Sigmoid colon (tissue), 7 donors: ENCODE measurements at places on chromosomes 2 and 18. TPM values are rescaled to one million over a fixed set of nuclear protein-coding genes. Genes with fewer than 3 reads are reported as not detected.
A peak's percentile ranks its signal among the peaks of the same experiment; 100 is the strongest.

The RAB27B gene
- 2.5 TPM for polyA plus RNA-seq

GRCh38 chr2:53253244-53253643, 514.4 kb upstream of the CHAC2 start:
- DNase-seq = no peak

DNA sequence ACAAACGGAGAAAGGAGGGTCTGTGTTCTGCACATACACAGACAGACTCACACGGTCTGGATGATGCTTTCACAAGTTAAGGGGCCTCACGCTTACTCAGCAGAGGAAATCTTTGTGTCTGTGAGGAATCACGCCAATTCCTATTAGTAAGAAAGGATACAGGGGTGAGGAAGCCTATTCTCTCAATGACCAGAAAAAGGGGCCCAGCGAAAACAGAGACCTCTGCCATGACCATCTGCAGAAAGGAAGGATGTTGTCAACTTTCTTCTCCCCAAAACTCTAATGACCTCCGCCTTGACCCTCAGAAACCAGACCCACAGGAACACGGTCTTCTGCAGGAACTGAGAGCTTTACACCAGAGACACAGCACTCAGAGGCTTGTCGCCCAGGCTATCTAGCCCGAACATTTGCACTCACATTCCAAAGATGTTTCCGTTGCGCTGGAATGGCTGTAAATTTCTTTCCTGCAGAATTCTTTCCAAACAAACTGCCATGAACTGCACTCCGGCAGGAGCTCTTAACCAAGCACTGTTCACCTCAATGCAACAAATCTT, 186.3 kb downstream of the TCF4 start:
- DNase-seq = peak; percentile 72

The SLC11A1 gene
- 1.6 TPM for polyA plus RNA-seq

- no peak for DNase-seq
Measured at GRCh38 chr2:138018866-138019688, 54.8 kb downstream of the HNMT start.

DNA sequence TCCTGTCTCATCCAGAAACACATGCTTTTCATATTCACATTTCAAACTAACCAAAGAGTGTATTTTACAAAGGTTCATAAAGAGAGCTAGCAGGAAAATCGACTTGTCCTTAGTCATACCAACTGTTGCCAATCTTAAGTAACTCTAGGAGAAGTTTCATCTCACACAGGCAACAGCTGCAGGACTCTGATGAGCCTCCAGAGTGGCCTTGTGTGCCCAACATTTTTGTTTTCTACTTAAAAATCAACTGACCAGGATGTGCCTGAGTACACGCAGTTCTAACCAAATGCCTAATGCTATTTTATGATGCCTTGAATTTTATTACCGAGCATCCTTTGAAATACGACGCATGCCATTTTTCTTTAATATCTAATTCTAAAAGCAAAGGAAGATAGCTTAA, 595.9 kb upstream of the LRRTM4 start:
- DNase-seq = no peak

The ALLC gene
- polyA plus RNA-seq = not detected

DNA sequence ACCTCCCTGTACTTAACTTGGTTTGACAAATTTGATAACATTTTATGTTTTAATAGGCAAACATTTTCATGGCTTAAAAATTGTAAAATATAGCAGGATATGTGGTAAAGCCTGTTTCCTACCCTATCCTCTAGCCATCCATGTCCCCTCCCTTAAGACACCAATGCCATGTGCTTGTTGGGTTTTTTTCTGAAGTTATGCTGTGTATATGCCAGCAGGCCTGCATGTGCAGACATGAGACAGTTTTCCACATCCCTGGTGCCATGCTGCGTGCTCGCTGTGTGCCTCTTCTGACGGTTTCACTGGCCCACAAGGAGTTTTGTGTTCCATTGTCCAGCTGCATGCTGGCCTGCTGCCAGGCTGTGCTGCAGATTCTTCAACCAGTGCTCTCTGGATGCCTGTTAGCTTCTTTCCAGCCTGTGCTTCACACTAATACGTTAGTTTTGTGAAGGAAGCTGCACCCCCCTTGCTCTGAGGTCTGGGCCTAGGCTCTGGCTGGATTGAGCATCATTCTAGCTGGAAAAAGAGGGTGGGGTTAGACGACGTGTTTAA, 16.9 kb downstream of the INPP4A start:
- DNase-seq = peak; percentile 69

The PIEZO2 gene
- 1.4 TPM for polyA plus RNA-seq

DNA sequence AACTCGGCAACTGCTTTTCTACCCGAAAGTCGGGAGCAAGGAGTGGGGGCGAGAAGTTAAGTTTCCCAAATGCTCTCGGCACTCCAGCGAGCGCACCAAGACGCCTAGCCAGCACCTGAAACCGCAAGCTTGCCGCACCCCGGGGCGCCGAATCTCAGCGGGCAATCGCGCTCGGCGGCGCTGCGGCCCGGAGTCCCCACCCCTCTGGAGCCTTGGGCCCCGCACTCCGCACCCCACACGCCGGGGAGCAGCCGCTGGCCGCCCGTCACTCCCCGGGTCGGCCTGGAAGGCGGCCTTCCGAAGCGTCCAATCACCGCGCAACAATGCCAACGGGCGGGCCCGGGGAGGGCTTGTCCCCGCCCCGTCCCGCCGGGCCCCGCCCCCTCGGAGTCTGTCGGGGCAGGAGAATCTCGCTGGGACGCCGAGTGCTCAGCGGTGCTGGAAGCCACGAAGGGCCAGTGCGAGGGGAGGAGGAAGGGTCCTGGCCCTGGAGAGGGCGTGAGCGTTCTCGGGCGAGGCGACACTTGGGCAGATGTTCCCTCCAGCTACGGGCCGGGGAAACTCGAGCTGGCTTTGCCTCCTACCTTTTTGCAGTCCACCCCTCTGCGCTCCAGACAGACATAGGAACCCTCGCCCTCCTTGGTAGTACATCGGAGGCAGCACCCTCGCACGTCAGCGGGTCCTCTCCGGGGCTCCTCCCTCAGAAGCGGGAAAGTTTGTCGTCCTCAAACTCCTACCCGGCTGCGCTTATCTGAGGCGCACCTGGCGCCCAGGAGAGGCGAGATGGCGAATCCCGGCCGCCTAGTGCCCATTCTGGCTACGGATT, 1.1 kb upstream of the ZBTB7C start:
- peak; percentile 94 for DNase-seq

GRCh38 chr2:101909760-101910159, 82.0 kb upstream of the IL1R2 start:
- no peak for DNase-seq

GRCh38 chr2:72003796-72004195, 143.9 kb downstream of the CYP26B1 start:
- DNase-seq = no peak

- no peak for DNase-seq
Measured at GRCh38 chr2:11786191-11786590, 39.8 kb downstream of the LPIN1 start.

The RBBP8 gene
- 23.4 TPM for polyA plus RNA-seq

The MAB21L4 gene
- polyA plus RNA-seq = 1.2 TPM

GRCh38 chr18:77007251-77007650, 125.3 kb downstream of the MBP start:
- DNase-seq = no peak

DNA sequence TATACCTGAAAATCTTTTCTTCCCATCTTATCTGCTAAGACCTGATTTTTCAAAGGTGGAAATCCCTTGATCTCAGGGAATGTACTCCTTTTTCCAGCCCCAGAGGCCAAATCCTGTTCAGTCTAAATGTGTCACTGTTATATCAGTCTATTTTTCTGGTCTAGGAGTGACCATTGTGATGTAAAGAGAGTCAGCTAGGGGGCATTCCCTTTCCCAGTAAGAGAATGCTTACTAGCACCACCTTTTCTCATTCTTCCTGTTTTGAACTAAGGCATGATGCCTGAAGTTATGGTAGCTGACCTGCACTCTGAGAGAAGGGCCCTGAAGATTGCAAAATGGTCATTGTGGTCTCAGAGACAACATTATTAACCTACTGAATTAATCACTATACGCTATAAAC, 124.1 kb upstream of the XIRP2 start:
- no peak for DNase-seq

DNA sequence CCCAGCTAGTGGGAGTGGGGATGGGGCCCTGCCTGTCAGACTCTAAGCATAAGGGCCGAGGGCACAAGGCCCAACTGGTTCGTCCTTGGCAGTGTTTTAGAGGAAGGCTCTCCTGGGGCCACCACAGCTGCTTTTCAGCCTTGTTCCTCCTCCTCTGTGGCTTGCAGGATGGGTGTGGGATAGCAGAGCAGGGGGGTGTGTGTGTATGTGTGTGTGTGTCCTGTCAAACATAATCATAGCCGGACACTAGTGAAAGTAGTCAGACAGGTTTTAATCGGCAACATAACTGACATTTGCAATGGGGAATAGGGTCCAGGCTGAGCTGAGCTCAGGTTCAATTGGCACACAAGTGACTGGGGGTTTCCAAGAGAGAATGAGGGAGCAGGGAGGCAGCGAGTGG, 114.2 kb downstream of the SEPTIN10 start:
- DNase-seq = no peak

- DNase-seq = no peak
Measured at GRCh38 chr2:216493334-216493685, 5.3 kb upstream of the RPL37A start.

GRCh38 chr2:69437751-69438154, 518 bp upstream of the NFU1 start:
- DNase-seq = peak; percentile 79

- DNase-seq = no peak
Measured at GRCh38 chr2:42359304-42359964, 1.6 kb downstream of the COX7A2L start.

DNA sequence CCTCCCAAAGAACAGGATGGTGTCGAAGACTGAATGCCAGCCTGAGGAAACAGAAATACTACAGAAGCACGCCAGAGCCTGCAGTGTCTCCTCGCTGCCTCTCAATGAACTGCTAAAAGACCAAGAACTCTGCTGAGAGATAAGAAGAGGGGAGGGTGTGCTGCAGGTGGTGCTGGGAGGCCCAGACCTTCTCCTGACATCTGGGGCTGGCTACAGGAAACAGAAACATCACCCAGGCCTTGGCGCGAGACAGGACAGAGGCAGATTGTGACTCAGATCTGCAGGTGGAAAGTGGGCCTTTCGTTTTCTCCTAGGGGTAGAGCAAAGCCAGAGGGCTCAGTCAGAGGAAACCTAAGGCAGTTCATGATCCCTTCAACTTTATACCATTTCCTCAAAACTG, 250.3 kb upstream of the TCF4 start:
- DNase-seq = no peak

The COBLL1 gene
- 9.0 TPM for polyA plus RNA-seq

DNA sequence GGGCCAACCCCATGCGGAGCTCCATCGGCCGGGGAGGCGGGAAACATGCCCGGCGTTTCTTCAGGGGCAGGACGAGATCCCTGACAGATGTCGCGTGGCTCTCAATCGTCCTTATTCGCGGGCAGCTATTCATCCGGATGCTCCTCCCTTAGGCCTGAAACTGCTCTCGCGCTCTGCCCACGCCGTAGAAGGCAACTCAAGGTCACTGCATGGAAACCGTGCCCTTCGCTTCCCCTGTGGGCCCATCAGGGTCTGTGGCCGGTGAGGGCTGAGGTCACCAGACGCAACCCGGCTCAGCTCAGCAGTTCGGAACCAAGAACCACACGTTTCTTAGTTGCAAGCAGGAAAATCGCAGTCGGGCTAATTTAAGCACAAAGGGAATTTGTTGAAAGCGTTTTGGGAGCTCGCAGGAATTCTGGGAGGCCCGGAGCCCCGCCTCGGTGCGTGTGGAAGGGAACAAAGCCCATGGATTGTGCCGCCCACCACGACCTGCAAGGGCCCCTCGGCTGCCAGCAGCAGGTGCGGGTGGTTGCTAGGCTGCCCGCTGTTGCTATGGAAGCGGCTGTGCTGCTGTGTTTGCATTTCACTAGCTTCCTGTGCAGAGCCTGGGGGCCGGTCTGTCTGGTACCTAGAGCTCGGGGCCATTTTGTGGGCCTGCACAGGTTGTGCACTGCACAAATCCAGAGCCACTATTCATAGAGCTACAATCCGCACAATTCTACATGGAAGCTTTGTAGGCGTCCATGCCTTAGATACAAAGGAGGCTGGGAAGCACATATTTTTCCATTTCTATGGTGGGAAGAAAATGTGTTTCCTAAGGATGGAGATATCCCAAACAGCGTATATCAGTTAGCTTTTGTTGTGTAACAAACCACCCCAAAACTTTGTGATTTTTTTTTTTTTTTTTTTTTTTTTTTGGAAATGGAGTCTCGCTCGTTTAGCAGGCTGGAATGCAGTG, 6.0 kb upstream of the ALLC start:
- no peak for DNase-seq

The C2orf66 gene
- not detected for polyA plus RNA-seq

GRCh38 chr2:6554466-6554865, 311.2 kb downstream of the CMPK2 start:
- no peak for DNase-seq

The DES gene
- polyA plus RNA-seq = 35.1 TPM
